ENCODE measurements at places on chromosomes 13 and 19. TPM values are rescaled to one million over a fixed set of nuclear protein-coding genes. Genes with fewer than 3 reads are reported as not detected.

DNA sequence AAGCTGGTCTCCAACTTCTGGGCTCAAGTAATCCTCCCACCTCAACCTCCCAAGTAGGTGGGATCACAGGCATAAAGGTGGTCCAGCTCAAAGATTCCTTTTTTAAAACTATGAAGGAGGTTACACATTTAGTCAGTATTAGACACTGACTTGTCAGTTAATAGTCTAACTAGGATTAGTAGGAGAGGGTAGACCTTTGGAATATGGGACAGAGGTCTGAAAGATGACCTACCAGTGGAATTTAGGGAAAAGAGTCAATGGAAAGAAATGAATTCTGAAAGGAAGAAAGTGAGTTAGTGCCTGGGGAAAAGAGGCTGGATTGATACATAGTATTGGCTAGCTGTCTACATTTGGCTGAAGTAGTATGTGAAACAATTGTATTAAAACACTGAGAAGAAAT lies 220.7 kb downstream of the MZT1 start:
- no peak overlapping the region for H3K27ac ChIP-seq
- H3K4me3 ChIP-seq: no peak overlapping the region
- H3K27me3 ChIP-seq: no peaks in the 10 kb centered on the region

DNA sequence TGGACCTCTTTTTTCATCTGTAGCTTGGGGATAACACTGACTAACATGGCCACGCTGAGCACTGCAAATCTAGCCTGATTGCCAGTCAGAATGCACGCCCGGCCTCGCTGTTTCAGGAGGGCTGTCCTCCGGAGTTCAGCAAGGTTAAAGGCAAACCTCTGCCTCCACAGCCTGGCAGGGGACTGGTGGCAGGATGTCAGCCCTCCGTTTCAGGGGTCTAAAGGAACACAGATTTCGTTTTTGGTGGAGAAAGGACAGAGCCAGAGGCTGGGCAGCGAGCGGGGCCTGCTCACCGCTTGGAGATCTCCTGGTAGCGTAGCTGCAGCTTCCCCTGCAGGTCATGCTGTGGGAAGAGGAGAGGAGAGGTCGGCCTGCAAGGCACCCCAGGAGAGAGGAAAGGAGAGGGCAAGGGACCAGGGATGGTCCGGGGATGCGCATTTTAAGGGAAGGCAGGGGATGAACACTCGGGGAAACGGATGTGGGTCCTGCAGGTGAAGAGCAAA lies 560 bp downstream of the NDUFA7 start:
- H3K27ac ChIP-seq: peak overlapping the region; percentile 96
- no peaks in the 10 kb centered on the region for H3K27me3 ChIP-seq
- peaks cover 20% of the 10 kb centered on the region for H3K4me1 ChIP-seq

- H3K4me3 ChIP-seq: no peak overlapping the region
- H3K4me1 ChIP-seq: no peaks in the 10 kb centered on the region
- no peak for DNase-seq
These were observed 2.4 kb downstream of the CD33 start for GRCh38 chr19:51227326-51227725.

DNA sequence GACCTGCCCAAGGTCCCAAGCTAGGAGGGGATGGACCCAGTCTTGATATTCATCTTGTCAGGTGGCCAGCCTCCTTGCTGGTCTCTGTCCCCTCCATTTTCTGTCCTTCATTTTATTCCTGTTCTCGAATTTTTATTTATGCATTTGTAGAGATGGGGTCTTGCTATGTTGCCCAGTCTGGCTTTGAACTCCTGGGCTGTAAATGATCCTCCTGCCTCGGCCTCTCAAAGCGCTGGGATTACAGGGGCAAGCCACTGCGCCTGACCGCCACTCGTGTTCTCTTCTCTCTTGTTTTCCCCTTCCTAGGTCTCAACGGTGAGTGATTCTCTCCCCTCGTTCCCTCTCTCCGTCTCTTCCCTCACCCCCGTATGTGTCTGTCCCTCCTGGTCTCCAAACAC lies 10.6 kb upstream of the TPRX2 start:
- H3K4me1 ChIP-seq: peaks cover 3% of the 10 kb centered on the region
- H3K4me3 ChIP-seq: no peak overlapping the region
- H3K27ac ChIP-seq: no peak overlapping the region
- peaks cover 52% of the 10 kb centered on the region for H3K27me3 ChIP-seq
- H3K36me3 ChIP-seq: no peaks in the 10 kb centered on the region

DNA sequence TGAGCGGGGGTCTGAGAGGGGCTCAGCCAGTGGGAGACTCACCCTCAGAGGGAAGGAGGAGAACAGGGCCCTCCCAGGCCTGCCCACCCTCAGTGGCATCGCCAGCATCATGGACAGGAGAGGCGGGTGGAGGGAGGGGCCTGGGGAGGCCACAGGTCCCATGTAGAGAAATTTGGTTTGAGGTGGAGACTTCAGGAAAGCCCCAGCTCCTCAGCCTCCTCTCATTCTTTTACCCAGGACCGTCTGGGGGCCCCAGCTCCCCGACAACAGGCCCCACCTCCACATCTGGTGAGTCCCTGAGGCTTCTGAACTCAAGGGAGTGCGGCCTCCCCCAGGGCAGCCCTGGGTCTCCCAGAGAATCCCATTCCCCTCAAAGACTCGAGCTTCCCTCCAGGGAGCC lies 3.1 kb downstream of the LILRB1 start:
- no peak for DNase-seq
- H3K27ac ChIP-seq: no peak overlapping the region
- no peaks in the 10 kb centered on the region for H3K36me3 ChIP-seq
- H3K4me3 ChIP-seq: no peak overlapping the region

- H3K36me3 ChIP-seq: no peaks in the 10 kb centered on the region
- H3K4me3 ChIP-seq: no peak overlapping the region
- peaks cover 8% of the 10 kb centered on the region for H3K4me1 ChIP-seq
- H3K27ac ChIP-seq: no peak overlapping the region
- DNase-seq: no peak
These were observed 2.7 kb downstream of the NBEA start for GRCh38 chr13:34944751-34945150.

GRCh38 chr13:90919153-90919552 lies 428.3 kb upstream of the MIR17HG start:
- no peak overlapping the region for H3K4me3 ChIP-seq
- H3K27me3 ChIP-seq: no peaks in the 10 kb centered on the region
- H3K36me3 ChIP-seq: no peaks in the 10 kb centered on the region
- DNase-seq: no peak
- H3K4me1 ChIP-seq: no peaks in the 10 kb centered on the region
- no peak overlapping the region for H3K27ac ChIP-seq

GRCh38 chr13:72537395-72537780 lies 190.0 kb downstream of the MZT1 start:
- H3K27ac ChIP-seq: peak overlapping the region; percentile 33
- H3K4me3 ChIP-seq: peak overlapping the region; percentile 30
- H3K4me1 ChIP-seq: peaks cover 37% of the 10 kb centered on the region
- H3K36me3 ChIP-seq: no peaks in the 10 kb centered on the region
- no peaks in the 10 kb centered on the region for H3K27me3 ChIP-seq

- no peaks in the 10 kb centered on the region for H3K36me3 ChIP-seq
- no peak overlapping the region for H3K27ac ChIP-seq
- no peak for DNase-seq
- peaks cover 9% of the 10 kb centered on the region for H3K27me3 ChIP-seq
These were observed 48.4 kb upstream of the CACNA1A start for GRCh38 chr19:13554506-13555240.

DNA sequence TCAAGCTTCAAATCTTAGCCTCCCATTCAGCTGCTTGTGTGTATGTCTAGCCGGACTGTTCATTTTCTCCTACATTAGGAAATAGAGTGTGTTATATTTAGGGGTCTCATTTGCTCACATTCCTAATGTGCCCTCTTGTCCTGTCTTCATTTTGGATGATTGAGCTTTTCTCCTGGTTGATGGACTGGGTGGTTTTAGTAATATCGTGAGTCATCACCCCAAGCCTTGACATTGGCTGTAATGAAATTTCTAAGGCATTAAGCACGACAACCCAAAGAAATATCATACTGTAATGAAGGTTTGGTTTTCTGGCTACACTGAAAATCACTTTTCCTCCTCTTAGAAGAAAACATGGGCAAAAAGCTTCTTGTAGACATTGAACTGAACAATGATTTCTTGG lies 110.7 kb upstream of the WASF3 start:
- H3K27ac ChIP-seq: no peak overlapping the region
- no peak for DNase-seq
- no peaks in the 10 kb centered on the region for H3K36me3 ChIP-seq

DNA sequence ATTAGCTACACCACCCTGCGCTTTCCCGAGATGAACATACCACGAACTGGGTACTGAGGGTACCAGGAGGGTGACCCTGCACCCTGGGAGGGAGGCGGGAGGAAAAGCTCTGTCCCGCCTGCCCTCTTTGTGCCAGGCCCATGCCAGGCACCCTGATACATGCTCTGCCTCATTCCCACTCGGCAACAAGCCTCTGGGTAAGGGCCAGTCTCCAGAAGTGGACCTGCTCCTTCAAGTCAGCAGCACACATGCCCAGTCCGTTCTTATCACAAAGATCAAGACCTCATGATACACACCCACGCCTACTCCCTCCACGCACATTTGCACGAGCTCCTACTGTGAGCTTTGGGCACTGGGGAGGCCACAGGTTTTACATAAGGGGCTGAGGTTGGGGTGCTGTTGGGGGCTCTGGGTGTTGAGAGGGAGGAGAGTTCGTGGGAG lies 2.0 kb upstream of the FFAR1 start:
- no peak overlapping the region for H3K27ac ChIP-seq
- no peak overlapping the region for H3K4me3 ChIP-seq
- H3K4me1 ChIP-seq: no peaks in the 10 kb centered on the region
- peaks cover 4% of the 10 kb centered on the region for H3K27me3 ChIP-seq
- no peak for DNase-seq
- no peaks in the 10 kb centered on the region for H3K36me3 ChIP-seq

GRCh38 chr13:80336776-80337287 lies 4.1 kb downstream of the SPRY2 start:
- DNase-seq: peak; percentile 21
- peak overlapping the region; percentile 95 for H3K27ac ChIP-seq
- no peaks in the 10 kb centered on the region for H3K36me3 ChIP-seq
- H3K4me1 ChIP-seq: no peaks in the 10 kb centered on the region
- peak overlapping the region; percentile 94 for H3K4me3 ChIP-seq

GRCh38 chr19:16316506-16316882 lies 8.1 kb upstream of the KLF2 start:
- no peak overlapping the region for H3K4me3 ChIP-seq
- H3K36me3 ChIP-seq: no peaks in the 10 kb centered on the region
- DNase-seq: no peak
- H3K27ac ChIP-seq: peak overlapping the region; percentile 82
- H3K4me1 ChIP-seq: peaks cover 17% of the 10 kb centered on the region

GRCh38 chr19:31255831-31256592 lies 93.2 kb downstream of the TSHZ3 start:
- no peaks in the 10 kb centered on the region for H3K27me3 ChIP-seq
- H3K4me1 ChIP-seq: peaks cover 9% of the 10 kb centered on the region
- no peak overlapping the region for H3K4me3 ChIP-seq
- DNase-seq: no peak

DNA sequence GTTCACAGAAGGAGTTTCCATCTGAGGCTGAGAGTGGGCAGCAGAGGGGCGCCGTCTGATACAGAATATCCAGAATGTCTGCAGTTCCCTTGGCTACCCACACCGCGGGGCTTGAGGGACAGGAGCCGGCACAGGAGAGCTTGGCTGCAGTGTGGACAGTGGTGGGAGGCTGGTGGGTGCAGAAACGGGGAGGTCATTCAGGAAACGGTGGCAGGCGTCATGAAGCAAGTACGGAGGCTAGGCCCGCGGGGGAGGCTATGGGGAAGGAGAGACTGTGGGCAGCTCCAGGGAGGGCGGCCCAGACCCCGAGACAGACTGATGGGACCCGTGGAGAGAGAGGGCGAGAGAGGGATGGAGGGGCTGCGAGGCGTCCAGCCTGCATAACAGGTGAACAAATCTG lies 55.2 kb upstream of the UQCRFS1 start:
- H3K27me3 ChIP-seq: peaks cover 12% of the 10 kb centered on the region
- H3K4me1 ChIP-seq: no peaks in the 10 kb centered on the region
- no peak overlapping the region for H3K27ac ChIP-seq

DNA sequence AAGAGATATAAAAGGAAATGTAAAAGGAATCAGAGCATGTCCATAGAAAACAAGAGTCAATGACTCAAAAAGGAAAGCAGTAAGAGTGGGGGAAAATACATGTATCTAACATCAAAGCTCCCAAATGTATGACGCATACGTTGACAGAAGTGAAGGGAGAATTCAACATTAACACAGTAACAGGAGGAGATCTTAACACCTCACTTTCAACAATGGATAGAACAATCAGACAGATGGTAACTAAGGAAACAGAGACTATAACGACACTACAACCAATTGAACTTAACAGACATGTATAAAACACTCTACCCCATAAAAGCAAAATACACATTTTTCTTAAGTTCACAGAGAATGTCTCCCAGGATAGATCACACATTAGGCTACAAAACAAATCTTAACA lies 774.8 kb upstream of the ARGLU1 start:
- no peaks in the 10 kb centered on the region for H3K4me1 ChIP-seq
- H3K36me3 ChIP-seq: no peaks in the 10 kb centered on the region
- no peak overlapping the region for H3K27ac ChIP-seq
- H3K4me3 ChIP-seq: no peak overlapping the region
- no peaks in the 10 kb centered on the region for H3K27me3 ChIP-seq
- no peak for DNase-seq

GRCh38 chr19:49680421-49681351 lies 3.6 kb downstream of the PRMT1 start:
- H3K36me3 ChIP-seq: peaks cover 10% of the 10 kb centered on the region
- H3K27ac ChIP-seq: peak overlapping the region; percentile 80
- peak; percentile 93 for DNase-seq

- H3K4me3 ChIP-seq: no peak overlapping the region
- H3K27me3 ChIP-seq: no peaks in the 10 kb centered on the region
- H3K4me1 ChIP-seq: no peaks in the 10 kb centered on the region
- no peaks in the 10 kb centered on the region for H3K36me3 ChIP-seq
These were observed 2715.0 kb upstream of the PCDH20 start for GRCh38 chr13:64130600-64130999.

DNA sequence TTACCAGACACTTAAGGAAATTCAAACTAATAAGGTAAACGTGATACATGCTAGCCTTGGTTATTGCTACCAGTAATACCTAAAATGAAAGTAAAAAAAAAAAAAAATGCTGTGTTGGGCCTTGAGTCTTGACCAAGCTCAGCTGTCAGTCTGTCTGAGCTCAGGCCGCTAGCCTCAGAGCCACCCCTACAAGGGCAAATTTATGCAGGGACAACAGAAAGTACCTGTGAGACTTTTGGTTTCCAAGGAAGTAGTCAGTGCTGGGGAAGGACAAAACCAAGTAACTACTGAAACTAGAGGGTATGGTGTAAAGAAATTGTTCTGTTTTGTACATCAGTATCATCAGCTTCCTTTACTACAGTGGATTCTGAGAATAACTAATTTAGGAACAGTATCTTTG lies 134.3 kb upstream of the SLITRK5 start:
- no peak overlapping the region for H3K27ac ChIP-seq
- H3K4me3 ChIP-seq: no peak overlapping the region
- H3K4me1 ChIP-seq: no peaks in the 10 kb centered on the region
- H3K27me3 ChIP-seq: no peaks in the 10 kb centered on the region
- no peaks in the 10 kb centered on the region for H3K36me3 ChIP-seq

LILRA6 gene
- 1.4 TPM for total RNA-seq

LMTK3 gene
- total RNA-seq: 1.1 TPM

CYP4F3 gene
- 16.1 TPM for total RNA-seq

CYP2F1 gene
- not detected for total RNA-seq
